ENCODE measurements at places on chromosomes 11 and 22.

DNA sequence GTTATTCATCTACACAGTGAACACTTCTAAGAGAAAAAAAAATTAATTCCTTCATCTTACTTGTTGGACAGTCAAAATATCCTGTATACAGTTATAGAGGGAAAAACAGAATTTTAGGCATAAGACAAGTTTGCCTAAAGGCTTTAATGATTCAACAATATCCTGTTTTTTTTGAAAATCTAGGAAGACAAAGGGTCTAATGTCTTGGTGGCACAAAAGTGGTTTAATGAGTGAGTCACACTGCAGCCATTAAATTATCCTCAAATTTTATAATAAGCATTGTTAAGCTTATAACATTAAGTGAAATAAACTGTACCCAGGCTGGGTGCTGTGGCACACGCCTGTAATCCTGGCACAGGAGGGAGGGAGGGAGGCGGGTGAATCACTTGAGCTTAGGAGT, 72.9 kb downstream of the GAB2 start:
- no peak for DNase-seq

DNA sequence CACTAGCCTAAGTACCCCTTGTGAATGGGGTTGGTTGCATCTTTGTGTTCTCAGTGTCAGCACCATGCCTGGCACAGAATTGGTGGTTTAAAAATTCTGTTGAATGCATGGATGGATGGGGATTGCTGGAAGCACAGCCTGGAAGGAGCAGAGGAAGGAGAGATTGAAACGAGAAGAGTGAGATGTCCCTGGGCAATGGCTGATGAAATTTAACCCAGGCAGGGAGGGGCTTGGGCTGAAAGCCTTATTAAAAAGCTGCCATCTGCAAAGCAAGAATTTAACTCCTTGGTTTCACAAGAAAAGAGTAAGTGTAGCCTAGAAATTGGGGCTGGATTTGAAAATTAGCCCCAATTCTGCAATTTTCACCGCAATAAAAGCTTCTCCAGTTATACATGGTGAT, 126.7 kb downstream of the TEAD1 start:
- DNase-seq, result no peak

DNA sequence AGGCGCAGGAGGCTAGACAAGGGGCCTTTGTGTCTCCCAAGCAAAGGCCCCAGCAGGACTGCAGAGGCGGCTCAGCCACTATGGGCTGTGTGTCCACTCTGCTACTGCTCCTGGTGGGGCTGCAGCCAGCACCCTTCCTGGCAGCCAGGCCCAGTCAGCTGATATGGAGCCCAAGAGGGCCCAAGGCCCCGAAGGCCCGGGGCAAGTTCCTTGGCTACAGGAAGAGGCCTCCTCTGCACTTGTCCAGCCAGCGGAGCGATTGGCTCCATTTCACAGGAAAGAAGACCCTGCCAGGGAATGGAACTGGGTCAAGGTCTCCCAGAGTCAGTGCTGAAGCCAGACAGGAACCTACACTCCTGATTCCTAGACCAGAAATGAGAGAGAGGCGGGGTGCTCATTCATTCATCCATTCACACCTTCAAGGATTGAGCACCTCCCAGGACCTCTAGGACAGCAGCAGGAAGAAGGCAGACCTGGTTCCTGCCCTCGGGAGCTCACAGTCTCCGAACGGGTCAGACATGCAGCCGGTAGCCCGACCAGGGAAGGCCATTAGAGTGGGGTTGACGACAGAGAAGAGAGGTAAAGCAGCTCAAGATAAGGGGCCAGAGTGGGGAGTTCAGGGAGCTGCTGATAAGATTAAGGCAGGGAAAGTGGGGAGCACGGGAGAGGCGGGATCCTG, 811 bp upstream of the P2RY2 start:
- DNase-seq, result no peak

DNA sequence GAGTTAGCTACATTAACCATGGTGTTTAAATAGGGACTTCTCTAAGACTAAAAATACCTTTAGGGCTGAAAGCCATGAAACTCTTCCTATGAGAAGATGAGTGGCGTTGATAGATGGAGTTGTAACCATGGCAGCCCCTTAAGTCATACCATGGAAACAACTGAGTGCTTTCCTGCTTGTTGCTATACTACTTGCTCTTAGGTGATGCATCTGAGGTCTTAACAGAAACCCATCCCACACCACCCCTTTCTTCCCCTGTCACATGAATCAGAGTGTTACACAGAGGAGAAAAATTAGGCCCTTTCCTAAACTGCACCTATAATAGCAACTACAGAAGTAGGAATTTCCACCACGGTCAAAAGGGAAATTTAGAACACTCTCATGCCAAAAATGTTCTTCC, 64.3 kb upstream of the ZC3H12C start:
- peak; percentile 18 for DNase-seq

DNA sequence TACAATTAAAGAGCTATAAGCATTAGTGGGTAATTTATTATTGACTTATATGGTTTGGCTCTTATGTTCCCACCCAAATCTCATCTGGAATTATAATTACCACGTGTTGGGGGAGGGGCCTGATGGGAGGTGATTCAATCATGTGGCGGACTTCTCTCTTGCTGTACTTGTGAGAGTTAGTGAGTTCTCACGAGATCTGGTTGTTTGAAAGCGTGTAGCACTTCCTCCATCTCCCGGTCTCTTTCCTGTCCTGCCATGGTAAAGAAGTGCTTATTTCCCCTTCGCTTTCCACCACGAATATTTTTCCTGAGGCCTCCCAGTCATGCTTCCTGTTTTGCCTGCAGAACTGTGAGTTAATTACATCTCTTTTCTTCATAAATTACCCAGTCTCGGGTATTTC, 28.1 kb upstream of the CHORDC1 start:
- no peak for DNase-seq

DNA sequence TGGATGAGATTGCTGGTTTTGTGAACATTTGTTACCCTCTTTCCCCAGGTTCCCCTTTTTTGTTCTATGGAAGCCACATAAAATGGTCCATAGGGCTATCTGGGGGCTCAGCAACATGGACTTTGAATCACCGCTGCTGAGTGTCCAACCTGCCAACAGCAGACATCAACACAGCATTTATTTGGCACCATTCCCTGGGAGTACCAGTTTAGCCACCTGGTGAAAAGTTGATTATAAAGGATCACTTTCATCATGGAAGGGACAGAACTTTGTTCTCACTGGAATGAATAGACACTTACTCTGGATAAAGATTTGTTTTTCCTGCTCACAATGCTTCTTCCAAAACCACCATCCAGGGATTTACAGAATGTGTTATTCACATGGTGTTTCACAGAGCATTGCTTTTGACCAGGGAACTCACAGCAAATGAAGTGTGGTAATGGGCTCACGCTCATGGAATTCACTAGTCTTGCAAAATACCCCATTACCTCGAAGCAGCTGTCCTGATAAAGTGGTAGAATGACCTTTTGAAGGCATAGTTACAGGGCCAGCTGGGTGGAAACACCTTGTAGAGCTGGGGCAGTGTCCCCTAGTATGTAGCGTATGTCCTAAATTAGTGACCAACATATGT, 43.9 kb downstream of the ADM start:
- no peak for DNase-seq

GRCh38 chr11:134001088-134001487, 44.3 kb upstream of the IGSF9B start:
- no peak for DNase-seq

GRCh38 chr11:106961518-106961917, 56.8 kb downstream of the GUCY1A2 start:
- no peak for DNase-seq

GRCh38 chr11:69361466-69361865, 67.5 kb downstream of the MYEOV start:
- no peak for DNase-seq

DNA sequence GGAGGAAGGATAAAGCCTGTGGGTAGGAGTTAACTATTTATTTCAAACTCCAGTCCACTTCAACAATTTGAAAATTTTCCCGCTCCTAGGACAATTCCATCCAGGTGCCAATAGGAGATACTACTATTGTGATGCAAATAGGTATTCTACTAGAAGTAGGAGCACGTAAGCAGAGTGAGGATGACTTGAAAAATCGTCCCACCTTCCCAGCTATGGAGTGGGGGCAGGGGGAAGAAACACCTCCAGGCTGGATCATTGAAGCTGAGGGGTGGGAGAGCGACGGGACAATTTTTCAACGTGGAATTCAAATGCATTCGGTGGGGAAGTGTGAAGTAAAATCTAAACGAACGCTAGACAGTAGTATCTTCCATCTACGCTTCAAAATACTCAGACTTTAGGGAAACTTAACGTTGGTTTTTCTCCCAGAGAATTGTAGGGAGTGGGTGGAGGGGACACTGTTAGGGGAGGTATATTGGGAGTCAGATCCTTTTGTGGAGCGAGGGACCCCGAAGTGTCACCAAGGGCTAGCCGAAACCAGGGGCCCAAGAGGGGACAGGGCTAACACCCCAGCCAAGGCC, 523 bp upstream of the ARHGAP42 start:
- no peak for DNase-seq

DNA sequence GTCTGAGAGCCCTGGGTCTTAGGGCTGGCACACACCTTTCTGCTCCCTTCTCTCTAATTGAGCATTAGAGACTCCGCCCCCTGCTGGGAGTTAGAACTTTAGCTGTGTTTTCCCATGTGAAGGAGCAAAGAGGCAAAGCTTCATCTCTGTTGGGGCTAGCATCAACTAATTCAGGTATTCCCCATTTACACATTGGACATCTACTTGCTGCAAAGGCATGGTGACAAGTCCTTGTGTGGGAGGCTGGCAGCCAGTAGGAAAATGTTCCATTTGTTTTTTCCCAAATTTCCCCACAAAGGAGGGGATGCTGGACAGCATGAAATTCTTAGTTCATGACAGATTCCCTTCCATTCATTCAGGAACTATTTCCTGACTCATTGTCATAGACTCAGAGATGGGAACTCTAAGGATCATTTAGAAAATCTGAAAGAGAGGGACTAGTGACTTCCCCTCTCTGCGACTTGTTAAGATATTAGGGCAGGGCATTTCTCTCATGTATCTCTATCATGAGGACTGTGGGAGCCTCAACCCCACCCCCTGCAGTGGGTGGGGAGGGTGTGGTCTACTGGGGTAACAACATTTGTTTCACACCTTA, 3.6 kb downstream of the CD44 start:
- DNase-seq, result no peak

- DNase-seq, result no peak
Observed at GRCh38 chr22:49324527-49325491, 502.9 kb downstream of the BRD1 start.

GRCh38 chr11:31421820-31422219, 52.2 kb downstream of the DNAJC24 start:
- no peak for DNase-seq

DNA sequence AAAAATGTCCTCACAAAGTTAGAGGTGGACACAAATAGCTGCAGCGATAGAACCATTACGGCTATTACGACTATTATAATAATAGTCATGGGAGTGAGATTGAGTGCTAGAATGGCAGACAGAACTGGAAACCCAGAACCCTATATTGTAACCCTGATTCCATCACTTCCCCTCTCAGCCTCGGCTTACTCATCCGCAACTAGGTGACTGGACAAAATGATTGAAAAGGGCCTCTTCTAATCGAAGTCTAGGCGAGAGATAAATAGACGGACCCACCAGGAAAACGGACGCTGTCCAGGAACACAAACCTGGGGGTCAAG, 629 bp downstream of the PSMA1 start:
- no peak for DNase-seq

- no peak for DNase-seq
Observed at GRCh38 chr11:12784987-12785386, 110.8 kb downstream of the TEAD1 start.

GRCh38 chr11:111634981-111635705, 32.9 kb downstream of the SIK2 start:
- DNase-seq, result no peak

DNA sequence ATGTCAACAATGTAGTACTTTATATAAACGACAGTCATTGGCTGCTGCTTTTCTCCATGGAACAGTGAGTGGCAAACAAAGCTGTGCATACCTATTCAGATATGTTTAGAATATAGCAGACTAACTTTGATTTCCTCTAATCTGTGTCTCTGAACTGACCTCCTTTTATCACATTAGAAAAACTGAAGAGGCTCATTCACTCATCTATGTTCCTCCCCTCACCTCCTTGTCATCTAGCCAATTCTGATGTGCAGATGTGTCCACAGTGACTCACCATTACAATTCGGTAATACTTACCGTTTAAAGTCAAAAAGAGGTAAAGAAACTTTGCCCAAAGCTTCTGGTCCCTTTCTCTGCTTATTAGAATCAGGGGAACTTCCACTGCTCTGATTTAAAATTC, 51.5 kb upstream of the RPS13 start:
- no peak for DNase-seq

- DNase-seq, result no peak
Observed at GRCh38 chr11:47863189-47863897, 15.2 kb upstream of the NUP160 start.

Measured in nucleus accumbens (tissue), 56 donors.